ENCODE measurements at places on chromosomes 4 and X.

DNA sequence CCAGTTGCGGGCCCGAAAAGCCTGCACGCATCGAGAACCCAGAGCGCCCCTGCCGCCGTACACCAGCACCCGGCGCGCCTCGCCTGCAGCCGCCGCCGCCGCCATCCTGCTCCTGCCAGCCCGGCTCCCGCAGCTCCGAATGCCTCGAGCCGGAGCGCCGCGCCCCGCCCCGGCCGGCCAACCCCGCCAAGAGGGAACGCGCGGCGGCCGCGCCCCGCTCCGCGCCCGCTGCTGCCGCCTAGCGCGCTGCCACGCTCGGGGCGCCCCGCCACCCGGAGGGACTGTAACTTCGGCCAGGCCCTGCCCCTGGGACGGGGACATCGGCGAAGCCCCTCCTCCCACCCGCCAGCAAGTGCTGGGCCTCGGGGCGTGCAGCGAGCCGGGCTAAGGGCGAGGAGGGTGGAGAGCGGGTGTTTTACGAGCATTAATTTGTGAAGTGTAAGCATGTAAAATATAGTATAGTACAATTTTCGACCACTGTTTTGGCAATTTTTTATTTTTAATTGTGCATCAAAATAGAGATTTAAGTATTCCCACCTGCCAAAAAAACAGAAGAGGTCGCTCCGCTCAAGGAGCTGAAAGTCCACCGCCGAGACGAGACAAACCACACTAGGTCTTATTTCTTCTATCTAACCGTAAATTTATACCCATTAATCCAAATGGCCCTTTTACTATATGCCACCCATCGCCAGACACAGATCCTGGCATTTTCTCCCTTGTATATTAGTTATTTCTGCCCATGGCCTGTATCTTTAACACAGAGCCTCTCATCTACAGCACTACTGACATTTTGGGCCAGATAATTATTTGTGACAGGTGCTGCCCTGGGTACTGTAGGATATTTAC, at the start of gene QDPR:
QDPR (minus strand) TSS at position 141 of the 846 bp plus-strand sequence; CDS start at position 105, 36 bp downstream.
- peak; percentile 91 for DNase-seq

DNA sequence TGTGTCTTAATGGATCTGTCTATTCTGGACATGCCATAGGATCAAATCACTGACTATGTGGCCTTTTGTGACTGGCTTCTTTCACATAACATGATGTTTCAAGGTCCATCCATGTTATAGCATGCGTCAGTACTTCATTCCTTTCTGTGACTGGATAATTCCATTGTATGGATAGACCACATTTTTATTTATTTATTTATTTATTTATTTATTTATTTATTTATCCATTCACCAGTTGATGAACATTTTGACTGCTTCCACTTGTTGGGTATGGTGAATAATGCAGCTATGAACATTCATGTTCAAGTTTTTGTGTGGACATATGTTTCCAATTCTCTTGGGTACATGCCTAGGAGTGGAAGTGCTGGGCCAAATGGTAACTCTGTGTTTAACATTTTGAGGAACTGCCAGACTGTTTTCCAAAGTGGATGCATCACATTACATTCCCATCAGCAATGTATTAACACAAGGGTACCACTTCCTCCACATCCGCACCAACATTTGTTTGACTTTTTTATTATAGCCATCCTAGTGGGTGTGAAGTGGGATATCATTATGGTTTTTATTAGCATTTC, 14.0 kb downstream of the RTL5 start:
- DNase-seq: no peak

DNA sequence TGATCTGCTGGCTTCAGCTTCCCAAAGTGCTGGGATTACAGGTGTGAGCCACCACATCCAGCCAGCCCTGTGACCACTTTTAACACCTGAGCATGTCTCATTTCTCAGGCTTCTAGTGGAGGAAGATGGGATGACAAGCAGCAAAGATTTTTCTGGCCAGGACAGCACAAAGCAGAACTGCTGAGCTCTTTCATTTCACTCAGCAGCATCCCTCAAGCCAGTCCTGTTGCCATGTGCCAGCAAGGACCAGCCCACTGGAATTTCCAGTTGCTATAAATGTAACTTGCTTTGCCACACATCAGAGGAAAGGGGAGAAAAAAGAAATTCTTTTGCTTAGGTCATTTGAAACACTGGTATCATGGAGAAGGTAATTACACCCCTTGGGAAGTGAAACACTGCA, 75.9 kb downstream of the SLC9A7 start:
- no peak for DNase-seq

DNA sequence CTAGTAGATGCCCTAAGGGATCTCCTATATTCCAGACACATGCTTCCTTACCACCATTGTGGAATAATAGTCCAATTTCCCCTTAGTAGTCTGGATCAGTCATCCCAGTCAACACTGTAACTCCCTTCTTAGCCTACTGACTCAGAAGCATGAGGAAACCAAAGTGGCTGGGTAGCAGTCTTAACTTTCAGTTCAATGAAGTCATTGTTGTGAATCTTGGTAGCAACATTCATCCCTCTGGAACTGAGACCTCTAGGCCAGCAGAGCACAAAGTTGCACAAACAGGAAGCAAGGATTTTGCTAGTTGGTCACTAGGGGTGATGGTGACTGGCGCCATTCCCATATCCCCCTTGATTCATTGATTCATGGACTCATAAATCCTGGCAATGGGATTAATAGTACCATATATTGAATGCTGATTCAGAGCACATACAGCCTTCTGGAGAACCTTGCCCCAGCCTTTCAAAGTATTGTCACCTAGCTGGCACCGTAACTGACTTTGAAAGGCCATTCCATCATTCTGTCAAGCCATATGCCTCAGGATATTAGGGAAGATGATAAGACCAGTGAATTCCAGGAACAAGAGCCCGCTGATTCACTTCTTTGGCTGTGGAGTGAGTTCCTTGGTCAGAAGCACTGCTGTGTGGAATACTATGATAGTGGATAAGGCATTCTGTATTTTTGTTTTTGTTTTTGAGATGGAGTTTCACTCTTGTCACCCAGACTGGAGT, 19.7 kb upstream of the GPAT3 start:
- no peak for DNase-seq

Data from activated CD4-positive, alpha-beta T cell treated with anti-CD3 and anti-CD28 coated beads, Interleukin-10, Interleukin-2, amounts not matched to agents 100 ng/mL and 50 ng/mL, durations not matched to agents 16 hours and 8 hours (primary cell).